ENCODE measurements at places on chromosomes 13 and 19. TPM values are rescaled to one million over a fixed set of nuclear protein-coding genes. Genes with fewer than 3 reads are reported as not detected.
A peak's percentile ranks its signal among the peaks of the same experiment; 100 is the strongest.

Gene SLC17A7
- 0.73 TPM for total RNA-seq

GRCh38 chr13:24746618-24747247 is 17.2 kb upstream of the RNF17 start:
- no peak for DNase-seq

GRCh38 chr19:19637523-19638251 is 5.8 kb downstream of the GMIP start:
- DNase-seq: no peak

DNA sequence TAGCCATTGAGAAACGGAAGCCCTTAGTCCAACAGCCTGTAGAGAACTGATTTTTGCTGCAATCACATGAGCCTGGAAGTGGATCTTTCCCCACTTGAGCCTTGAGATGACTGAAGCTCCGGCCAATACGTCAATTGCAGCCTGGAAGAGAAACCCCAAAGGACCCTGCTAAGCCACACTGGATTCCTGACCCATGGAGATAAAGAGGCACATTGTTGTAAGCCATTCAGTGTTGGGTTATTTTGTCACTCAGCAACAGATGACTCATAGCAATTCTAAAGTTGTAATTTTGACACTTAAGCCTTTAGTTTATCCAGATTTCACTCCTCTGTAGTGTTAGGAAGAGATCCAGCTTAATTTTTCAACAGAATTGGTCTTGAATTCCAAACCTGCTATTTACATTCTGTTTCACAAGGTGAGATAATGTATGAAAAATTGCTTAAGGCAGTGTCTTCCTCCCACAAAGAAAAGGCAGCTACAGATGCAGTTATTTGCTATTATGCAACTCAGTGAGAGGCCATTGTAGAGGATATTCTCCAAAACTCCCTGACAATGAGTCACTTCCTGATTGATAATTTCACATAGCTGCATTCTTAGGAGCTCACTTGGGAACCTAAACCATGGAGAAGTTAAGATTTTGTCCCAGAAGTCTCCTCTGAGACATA is 59.4 kb upstream of the TSHZ3 start:
- no peak for DNase-seq

DNA sequence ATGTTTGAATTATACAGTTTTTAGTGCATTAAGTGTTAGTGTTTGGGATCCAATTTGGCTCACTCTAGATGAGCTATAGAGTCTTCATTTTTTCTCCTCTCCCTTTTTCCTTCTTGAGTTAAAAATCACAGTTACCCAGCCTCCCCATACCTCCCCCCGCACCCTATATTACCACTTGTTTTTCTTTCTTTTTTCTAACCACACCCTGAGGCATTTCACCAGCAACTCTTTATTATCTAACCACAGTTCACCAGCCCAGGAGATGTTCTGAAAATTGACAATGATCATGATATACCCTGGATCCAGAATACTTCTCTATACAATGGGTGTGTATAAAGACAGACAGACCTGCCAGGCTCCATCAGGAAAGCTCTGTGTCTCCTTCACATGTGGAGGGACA is 86.5 kb upstream of the UBL3 start:
- DNase-seq: no peak

Gene C19orf85
- total RNA-seq: not detected

Gene ANGPTL4
- total RNA-seq: not detected

- no peak for DNase-seq
Measured at GRCh38 chr13:19596960-19597361, 35.6 kb upstream of the TPTE2 start.

Gene TPGS1
- total RNA-seq: 31.5 TPM

- DNase-seq: peak; percentile 41
Measured at GRCh38 chr19:3154957-3155736, 19.3 kb downstream of the GNA15 start.

GRCh38 chr19:31257426-31258130 is 91.7 kb downstream of the TSHZ3 start:
- DNase-seq: no peak

DNA sequence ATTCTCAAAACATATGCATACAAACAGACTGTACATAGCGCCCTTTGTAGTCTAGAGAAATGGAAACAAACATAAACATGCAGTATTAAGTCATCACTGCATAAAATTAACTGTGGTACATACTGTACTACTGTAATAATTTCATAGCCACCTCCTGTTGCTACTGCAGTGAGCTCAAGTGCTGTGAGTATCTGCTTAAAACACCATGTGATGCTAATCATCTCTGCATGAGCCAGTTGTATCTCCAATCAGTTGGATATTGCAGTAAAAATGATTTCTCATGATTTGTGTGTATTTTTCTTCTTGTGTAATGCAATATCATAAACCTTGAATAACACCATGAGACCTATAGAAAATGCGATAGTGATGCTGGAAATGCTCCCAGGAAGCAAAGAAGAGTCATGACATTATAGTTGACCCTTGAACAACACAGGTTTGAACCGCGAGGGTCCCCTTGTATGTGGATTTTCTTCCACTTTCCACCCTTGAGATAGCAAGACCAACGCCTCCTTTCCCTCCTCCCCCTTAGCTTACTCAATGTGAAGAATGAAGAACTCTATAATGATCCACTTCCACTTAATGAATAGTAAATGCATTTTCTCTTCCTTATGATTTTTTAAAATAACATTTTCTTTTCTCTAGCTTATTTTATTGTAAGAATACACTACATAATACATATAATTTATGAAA is 4.1 kb downstream of the TNFSF13B start:
- no peak for DNase-seq

Gene RFX2
- total RNA-seq: 9.9 TPM

DNA sequence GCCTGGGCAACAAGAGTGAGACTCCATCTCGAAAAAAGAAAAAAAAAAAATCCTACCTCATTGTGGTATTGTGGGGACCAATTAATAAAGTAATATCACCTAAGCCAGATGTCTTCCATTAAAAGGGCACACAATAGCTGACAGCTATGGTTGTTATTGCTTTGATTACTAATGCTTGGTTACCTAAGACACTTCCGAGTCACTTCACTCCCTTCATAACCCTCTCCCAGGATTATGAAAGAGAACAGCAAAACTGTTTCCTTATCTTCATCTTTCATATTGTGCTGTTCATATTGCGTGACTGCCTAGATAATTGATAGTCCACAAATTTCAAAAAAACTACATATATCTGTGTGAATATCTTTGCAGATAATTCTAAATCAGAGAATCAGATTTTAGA is 10.3 kb upstream of the HSPH1 start:
- no peak for DNase-seq

All from naive thymus-derived CD8-positive, alpha-beta T cell (primary cell).